ENCODE measurements at places on chromosomes 13 and 19. TPM values are rescaled to one million over a fixed set of nuclear protein-coding genes. Genes with fewer than 3 reads are reported as not detected.

The CERS1 gene
- 1.4 TPM for total RNA-seq

- DNase-seq = no peak
- H3K4me3 ChIP-seq = no peak overlapping the region
- H3K27me3 ChIP-seq = no peaks in the 10 kb centered on the region
- no peak overlapping the region for H3K27ac ChIP-seq
Measured at GRCh38 chr13:23848019-23848418, 41.2 kb downstream of the MIPEP start.

- H3K36me3 ChIP-seq = no peaks in the 10 kb centered on the region
- no peaks in the 10 kb centered on the region for H3K27me3 ChIP-seq
- peak overlapping the region; percentile 94 for H3K4me3 ChIP-seq
- H3K27ac ChIP-seq = peak overlapping the region; percentile 91
Measured at GRCh38 chr19:43527860-43528622, 1.0 kb upstream of the ETHE1 start.

GRCh38 chr19:5621311-5621944 lies 1.1 kb downstream of the SAFB2 start:
- H3K27me3 ChIP-seq = no peaks in the 10 kb centered on the region
- H3K36me3 ChIP-seq = peaks cover 56% of the 10 kb centered on the region
- H3K4me1 ChIP-seq = peaks cover 92% of the 10 kb centered on the region
- no peak for DNase-seq

DNA sequence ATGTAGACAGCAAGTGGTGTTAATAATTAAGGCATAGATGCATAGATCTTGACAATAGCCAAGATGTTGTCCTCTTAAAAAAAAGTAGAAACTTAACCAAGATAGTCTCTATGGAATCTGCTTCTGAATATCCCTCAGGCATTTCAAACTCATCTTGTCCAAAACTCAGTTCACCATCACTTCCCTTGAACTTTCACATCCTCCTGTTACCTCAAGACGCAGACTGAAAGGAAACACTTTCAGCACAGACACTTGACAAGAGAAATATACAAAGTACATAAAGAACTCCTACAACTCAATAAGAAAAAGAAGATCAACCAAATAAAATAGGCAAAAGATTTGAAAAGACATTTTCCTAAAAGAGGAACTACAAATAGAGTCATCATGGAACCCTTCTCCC lies 451.1 kb downstream of the FOXO1 start:
- no peak overlapping the region for H3K27ac ChIP-seq
- no peaks in the 10 kb centered on the region for H3K4me1 ChIP-seq
- DNase-seq = no peak
- no peak overlapping the region for H3K4me3 ChIP-seq
- H3K27me3 ChIP-seq = no peaks in the 10 kb centered on the region

The PSG7 gene
- total RNA-seq = not detected

DNA sequence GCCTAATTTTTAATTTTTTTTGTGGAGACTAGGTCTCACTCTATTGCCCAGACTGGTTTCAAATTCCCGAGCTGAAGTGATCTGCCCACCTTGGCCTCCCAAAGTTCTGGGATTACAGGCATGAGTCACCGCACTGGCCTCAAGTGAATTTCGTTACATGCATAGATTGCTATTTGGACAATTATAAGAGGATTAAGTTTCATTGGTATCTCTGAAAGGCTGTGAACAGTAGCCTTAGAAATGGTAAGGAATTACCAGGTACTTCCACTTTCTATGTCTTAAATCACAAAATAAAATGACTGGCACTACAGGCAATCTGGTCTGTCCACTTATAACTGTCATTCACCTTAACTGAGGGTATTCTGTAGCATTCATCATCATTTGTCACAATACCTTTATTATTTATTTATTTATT lies 2.9 kb upstream of the CCDC9 start:
- H3K36me3 ChIP-seq = peaks cover 2% of the 10 kb centered on the region
- no peak overlapping the region for H3K27ac ChIP-seq
- H3K27me3 ChIP-seq = no peaks in the 10 kb centered on the region
- DNase-seq = no peak
- H3K4me1 ChIP-seq = peaks cover 19% of the 10 kb centered on the region

DNA sequence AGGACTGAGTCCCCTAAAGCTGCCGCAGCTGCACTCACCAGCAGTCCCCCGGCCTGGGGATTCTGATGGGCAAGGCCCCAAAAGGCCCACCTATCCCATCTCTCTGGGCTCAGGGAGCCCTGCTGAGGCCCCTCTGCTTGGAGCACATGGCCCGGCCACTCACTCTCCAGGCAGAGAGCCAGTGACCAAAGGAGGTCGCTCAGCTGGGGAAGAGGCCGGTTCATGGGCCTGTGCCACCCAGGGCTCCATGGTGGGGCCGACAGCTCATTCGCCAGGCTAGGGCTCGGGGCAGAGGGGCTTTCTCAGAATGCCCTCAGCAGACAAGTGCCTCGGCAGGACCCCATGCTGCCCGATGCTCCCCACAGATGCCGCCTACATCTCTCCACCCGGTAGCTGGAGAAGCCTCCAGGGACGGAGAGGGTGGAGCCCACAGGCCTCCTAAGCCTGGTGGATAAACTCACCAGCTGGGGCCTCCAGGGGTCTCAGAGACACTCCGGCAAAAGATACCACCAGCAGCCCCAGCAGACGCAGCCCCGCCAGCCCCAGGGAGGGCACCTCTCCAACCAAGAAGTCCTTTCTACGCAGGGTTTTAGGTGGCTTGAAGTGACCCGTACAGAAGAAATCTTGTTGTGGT lies 54.4 kb downstream of the MLLT1 start:
- DNase-seq = no peak
- H3K4me1 ChIP-seq = peaks cover 60% of the 10 kb centered on the region
- no peaks in the 10 kb centered on the region for H3K27me3 ChIP-seq
- H3K36me3 ChIP-seq = peaks cover 54% of the 10 kb centered on the region
- no peak overlapping the region for H3K27ac ChIP-seq
